Lower leg skin (tissue), 4 donors: ENCODE measurements at places on chromosomes 6 and 20.

GRCh38 chr6:32752580-32752979, 10.8 kb downstream of the HLA-DQB2 start:
- DNase-seq, result no peak

- no peak for DNase-seq
These were observed 288.0 kb upstream of the PLCB4 start for GRCh38 chr20:8780915-8781314.

DNA sequence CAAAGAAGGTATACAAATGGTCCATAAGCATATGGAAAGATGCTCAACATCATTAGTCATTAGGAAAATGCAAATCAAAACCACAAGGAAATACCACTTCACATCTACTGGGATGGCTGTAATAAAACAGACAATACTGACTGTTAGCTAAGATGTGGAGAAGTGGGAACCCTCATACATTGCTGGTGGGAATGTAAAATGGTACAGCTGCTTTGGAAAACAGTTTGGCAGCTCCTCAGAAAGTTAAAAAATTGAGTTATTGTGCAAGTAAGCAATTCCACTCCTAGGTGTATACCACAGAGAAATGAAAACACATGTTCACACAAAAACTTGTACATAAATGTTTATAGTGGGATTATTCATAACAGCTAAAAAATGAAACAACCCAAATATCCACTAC, 173.0 kb upstream of the JAG1 start:
- DNase-seq, result no peak

GRCh38 chr6:119493980-119494379, 144.4 kb upstream of the MAN1A1 start:
- DNase-seq, result no peak

DNA sequence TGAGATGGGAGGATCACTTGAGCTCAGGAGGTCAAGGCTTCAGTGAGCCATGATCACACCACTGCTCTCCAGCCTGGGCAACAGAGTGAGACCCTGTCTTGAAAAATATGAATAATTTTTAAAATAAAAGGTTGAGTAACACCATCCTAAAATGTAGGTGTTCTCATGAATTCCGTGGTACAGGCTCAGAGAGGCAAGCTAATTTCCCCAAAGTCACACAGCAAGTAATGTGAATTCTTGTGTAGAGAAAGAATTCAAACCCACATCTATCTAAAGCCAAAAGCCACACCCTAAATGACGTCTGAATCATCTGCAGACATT, 80.5 kb downstream of the ZNF217 start:
- DNase-seq, result no peak

- DNase-seq, result no peak
These were observed 59.6 kb upstream of the PHIP start for GRCh38 chr6:79137671-79138070.

DNA sequence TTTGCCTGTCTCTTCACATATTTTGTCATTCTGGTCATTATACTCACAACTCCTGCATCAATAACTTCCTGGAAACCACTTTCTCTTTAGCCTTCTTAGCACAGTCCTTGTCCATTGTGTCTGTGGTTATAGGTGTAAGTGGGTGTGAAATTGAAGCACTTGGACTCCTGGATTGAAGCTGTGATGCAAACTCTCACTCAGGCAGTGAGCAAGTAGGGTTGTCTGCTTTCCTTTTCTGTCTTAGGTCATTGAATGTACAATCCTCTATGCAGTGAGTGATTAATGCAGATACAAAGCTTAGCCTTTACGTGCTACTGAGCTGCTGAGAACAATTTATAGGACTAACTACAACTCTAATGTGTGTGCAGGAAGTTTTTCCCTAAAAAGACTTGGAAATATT, 54.8 kb downstream of the ADGRB3 start:
- DNase-seq, result no peak

- no peak for DNase-seq
These were observed 2.4 kb upstream of the TENT5A start for GRCh38 chr6:81754906-81755305.

DNA sequence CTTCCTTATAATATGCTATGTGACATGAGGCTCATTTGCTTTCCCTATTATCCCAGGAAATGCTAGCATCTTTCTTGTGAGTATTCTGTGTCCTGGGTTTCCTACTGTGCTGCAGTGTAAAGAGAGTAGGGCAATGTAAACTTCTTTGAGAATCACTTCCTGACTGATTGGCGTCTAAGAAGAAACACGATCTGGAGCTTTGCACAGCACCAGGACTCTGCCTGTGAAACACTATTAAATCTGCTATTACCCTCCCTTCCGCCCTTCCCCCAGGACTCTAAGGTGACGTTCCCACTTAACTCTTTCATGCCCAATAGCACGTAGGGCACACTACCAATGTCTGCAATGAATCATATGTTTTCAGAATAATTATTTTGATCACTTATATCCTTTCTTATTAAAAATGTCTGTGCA, 607.3 kb upstream of the CITED2 start:
- DNase-seq, result no peak
